Stimulated activated CD4-positive, alpha-beta T cell treated with anti-CD3 and anti-CD28 coated beads, Interleukin-15, amount 100 ng/mL, for 1 hour (primary cell): ENCODE measurements at places on chromosomes 3 and 15.

DNA sequence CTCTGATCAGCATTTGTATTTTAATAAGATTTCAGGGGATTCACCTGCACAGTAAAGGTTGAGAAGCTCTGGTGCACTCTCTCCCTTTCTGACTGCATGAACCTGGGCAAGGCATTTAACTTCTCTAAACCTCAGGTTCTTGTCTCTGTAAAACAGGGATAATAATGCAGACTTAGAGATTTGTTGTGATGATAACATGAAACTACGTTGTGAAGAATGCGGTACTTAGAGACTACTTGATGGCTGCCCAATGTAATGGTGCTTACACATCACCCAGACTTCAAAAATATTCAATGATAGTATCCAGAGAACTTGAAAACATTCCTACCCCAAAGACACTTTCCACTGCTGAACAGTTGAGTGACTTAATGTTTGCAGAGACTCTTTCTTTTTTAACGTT lies 19.8 kb upstream of the TNFSF10 start:
- no peak for DNase-seq

- no peak for DNase-seq
Measured at GRCh38 chr3:33886015-33886414, 87.6 kb downstream of the PDCD6IP start.

- no peak for DNase-seq
Measured at GRCh38 chr3:152175528-152175889, 93.2 kb upstream of the MBNL1 start.

DNA sequence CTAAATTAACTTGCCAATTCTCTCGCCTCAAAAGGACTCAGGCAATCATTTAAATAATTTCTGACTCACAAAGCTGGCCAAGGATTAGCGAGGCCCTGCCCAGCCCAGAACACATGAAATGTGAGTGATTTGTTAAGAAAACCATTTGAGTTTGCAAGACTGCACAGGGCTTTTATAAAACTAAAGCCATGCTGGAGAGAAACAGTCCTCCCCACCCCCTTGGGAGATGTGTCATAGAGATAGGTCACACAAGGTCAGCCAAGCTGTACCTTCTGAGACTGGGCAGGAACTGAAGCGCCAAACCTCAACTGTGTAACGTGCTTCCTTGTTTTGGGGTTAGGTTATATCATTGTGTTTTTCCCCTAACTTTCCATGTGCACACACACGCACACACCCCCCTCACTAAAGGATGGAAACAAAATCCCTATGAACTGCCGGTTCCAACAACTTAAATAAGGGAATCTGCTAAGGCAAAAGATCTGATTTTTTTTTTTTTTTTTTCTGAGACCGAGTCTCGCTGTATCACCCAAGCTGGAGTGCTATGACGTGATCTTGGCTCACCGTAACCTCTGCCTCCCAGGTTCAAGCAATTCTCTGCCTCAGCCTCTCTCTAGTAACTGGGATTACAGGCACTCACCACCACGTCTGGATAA lies 8.1 kb downstream of the SPATA12 start:
- DNase-seq, result no peak

DNA sequence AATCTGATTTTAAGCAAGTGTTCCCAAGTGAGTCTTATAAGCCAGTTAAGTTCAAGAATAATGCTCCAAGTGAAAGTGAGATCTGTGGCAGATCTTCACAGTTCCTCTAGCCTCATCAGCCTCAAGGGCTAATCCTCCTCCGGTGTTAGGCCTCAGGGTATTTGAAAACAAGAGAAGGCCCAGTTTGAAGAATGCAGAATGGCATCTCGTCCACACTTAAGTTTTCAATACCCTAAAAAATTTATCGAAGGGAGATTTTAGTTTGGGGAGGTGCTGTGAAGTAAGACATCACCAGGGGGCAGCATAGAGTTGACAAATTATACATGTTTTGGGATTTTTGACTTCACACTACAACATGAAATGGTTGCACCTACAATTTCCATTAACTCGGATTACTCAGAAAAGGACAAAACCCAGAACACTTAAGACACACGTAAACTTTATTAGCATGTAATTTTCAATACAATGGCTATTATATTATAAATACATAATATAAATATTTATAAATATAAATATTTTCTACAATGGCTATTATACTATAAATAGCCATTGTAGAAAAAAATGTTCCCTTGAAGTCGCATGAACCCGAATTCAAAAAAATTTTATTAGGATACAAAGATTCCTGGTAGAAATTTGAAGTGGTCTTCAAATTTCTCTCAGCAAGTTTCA lies 2.3 kb upstream of the TMEM266 start:
- DNase-seq, result no peak

DNA sequence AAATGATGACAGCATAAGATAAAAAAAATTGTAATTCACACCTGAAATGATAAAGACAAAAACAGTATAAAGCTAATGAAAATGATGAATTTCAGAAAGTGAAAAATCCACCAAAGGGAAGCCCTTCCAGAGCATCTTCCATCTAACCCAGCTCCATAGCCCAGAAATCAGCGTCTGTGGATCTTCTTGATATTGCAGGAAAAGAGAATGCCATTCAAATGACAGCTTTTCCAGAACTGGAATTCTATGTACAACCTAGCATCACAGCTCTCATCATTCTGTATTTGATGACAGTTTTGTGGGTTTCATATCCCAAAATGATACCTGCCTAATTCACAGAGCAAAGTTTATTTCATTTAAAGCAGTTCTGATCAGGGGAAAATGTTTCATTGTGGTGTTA lies 267.3 kb downstream of the FHIT start:
- no peak for DNase-seq

- DNase-seq, result no peak
Measured at GRCh38 chr3:116734243-116734642, 24.7 kb downstream of the TUSC7 start.

DNA sequence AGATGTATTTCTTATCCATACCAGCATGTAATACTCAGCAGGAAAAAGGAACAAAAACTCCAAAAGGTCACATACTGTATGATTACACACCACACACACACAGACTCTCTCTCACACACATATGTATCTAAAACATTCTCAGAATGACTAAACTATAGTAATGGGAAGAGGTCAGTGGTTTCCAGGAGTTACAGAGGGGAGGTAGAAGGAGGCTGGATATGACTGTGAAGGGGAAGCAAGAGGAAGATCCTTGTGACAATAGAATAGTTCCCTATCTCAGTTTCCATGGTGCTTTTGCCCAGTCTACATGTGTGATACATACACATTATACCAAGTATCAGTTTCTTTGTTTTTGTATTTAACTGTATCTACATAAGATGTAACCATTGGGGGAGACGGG lies 190.1 kb downstream of the IL5RA start:
- DNase-seq, result no peak

GRCh38 chr15:48507416-48508065 lies 138.0 kb downstream of the FBN1 start:
- no peak for DNase-seq

- DNase-seq, result no peak
Measured at GRCh38 chr3:192902549-192902948, 15.1 kb downstream of the MB21D2 start.

DNA sequence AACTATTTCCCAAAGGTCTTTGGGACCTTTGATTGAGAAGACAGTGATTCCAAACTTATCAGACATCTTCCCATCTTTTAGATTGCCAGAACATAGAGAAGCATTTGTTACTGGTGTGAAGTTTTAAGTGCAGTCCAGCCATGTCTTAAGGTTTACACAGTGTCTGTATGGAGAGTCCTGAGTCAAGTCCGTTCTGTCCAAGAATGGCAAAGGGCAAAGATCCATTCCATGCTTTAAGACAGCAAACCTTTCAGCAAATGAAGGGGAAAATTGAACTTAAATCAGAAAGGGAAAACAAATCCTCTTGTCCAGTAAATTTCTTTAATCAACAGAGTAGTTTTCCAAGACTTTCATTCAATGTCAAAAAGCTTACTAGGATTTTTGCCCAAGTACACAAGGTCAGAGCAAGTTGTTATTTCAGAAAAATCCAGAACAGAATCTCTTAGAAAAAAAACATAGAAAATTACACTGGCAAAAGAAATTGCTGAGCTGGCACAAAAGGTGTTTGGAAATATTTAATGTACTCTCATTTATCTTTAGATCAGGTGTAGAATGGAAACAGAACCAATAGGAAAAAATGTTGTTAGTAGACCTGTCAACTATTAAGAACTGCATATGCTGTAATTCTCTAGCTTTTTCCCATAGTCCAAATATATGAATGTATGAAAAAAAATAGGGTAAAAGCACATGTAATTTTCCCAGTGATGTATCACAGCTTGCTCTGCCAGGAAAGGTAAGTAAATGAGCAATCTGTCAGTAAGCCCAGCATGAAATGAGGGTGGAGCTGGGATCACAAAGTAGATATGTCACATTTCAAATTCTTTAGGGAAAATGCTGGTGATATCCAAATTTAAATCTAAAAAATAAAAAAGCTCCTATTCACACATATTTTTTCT lies 1099.9 kb downstream of the TUSC7 start:
- DNase-seq, result no peak

DNA sequence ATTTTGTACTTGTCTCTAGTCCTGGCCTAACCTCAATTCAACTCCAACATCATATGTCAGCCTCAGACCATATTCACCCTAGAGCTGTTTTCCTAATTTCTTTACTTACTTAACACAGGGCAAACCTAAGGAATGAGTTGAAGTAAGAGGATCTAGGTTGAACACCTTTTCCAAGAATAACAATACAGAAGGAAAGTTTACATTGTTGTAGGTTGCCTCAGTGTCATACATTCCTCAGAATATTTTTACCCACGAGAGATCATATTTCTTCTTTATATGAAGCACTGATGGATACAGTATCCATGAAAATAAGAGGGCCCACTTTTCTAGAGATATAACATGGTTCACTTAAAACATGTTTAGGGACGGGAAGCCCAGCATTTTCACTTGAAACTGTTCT lies 369.5 kb downstream of the CNTN6 start:
- no peak for DNase-seq

GRCh38 chr3:184663756-184664155 lies 48.1 kb downstream of the MAGEF1 start:
- no peak for DNase-seq

DNA sequence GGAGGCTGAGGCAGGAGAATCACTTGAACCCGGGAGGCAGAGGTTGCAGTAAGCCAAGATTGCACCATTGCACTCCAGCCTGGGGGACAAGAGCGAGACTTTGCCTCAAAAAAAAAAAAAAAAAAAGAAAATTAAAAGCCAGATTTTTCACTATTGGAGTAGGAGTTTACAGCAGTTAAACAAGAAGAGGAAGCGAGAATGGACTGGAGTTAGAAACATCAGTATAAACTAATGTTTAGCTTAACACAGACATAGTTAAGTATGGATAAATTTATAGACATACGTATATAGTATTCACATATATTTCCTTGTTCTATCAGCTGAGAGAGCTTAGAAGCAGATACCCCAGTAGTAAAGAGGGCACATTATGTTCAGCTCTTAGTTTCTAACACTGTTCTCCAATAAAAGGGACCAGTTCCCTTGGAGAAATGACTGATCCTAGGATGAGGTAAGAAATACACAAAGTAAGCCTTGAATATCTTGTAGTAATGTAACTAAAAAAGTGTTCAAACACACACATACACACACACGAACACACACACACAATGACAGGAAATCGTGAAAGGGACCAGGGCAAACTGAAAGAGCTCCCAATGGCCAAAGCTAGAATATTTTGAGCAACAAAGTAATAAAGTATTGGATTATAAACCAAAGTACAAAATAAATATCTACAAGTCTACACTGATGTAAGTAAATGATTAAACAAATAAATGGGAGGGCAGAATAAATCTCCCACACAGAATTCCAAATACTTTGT lies 25.1 kb downstream of the PIK3CB start:
- no peak for DNase-seq

DNA sequence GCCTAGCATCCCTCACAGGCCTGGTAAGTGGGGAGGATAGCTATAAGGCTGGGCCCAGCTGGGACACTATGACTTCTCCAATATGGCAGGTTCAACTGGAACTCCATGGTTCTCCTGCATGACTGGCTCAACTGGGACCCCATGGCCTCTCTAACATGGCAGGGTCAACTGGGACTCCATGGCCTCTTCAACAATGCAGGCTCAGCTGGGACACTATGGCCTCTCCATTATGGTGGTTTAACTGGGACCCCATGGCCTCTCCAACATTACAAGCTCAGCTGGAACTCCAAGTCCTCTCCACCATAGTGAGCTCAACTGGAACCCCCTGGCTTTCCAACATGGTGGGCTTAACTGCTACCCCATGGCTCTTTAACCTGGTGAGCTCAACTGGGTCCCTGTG lies 58.2 kb upstream of the SEC61A1 start:
- no peak for DNase-seq

- no peak for DNase-seq
Measured at GRCh38 chr3:50617911-50618481, 1.0 kb downstream of the MAPKAPK3 start.

DNA sequence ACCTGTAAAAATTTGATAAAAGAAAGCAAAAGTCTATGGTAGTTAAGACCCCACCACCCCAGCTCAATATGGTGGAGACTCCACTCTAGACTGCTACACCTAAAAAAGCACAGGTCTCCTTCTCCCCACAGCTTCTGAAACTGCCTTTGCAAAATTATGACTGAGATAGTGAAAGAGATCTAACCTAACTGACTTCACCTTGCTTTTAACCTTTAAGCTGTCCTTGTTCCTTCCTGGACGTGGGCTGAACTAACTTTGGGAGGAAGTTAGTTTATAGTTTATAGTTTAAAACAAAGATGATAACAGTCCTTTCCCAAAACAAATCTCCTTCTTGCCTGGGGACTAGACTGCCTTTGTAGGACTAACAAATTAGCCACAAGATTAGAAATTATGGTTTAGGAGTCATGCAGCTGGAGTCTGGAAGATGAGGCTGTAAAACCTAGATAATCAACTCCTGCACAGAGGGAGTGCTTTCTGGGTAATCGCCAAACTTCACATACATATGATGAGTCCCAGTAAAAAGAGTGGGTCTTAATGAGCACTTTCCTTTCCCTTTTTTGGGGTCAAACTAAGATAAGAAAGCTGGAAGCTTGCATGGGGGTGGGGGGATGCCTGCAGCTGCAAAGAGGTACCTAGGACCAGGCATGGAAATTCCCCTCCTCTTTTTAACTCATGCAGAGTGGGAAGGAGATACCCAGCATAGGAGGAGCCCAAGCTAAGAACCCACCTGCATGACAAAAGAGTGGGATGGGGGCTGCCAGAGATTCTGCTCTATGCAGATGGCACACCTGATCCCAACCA lies 17.5 kb downstream of the CCR8 start:
- DNase-seq, result no peak

DNA sequence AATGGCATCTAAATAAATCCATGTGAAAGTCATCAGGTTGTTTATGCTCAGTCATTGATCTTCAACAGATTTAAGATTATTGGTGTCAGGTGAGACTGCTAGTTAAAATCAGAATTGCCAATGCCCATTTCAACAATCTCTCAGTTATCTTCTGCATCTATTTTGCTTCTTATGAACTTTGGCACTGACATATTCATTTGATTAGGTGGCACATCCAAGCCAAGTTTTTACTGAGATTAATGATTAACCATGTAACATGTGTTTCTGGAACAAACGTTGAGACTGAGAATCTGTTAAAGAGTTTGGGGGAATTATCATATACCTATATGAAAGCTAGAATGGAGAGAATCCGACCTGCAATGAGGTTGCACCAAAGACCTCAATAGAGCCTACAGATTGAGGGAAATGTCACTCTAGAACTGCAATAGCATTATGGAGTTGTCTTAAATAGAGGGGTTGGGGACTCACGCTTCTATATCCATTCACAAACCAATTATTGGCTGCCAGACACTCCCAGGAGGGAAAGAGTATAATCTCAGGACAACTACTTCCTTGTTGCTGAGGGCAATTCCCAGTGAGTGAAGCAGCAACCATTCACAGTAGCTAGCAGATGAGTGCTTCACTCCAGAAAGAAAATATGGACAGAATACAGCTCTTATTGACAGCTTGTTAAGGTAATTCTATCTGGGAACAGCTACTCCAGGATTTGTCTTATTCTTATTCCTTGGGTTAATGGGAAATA lies 891.3 kb downstream of the SQOR start:
- DNase-seq, result no peak
